ENCODE measurements at places on chromosomes 3 and 15.

DNA sequence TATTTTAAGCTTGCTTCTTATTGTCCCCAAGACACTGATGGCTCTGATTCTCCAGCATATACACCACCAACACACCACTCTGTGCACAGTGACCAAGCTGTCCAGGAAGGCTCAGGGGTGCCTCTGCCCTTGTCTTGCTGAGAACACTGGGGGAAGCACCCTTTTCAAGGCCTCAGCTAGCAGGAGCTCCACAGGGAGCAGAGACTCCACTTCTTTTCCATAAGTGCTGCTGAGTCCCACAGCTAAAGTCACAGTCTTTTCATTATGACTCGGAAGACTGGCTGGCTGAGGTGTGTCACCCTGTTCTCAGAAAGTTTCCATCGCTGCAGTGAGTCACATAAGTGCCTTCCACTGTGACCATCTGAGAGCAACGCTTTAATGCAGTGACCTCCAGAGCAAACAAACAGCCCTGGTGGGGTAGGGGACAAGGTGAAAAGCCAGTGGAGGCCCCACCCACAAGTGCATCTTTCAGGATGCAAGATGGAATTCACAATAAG, 226.9 kb upstream of the CHRNA7 start:
- no peak for DNase-seq

DNA sequence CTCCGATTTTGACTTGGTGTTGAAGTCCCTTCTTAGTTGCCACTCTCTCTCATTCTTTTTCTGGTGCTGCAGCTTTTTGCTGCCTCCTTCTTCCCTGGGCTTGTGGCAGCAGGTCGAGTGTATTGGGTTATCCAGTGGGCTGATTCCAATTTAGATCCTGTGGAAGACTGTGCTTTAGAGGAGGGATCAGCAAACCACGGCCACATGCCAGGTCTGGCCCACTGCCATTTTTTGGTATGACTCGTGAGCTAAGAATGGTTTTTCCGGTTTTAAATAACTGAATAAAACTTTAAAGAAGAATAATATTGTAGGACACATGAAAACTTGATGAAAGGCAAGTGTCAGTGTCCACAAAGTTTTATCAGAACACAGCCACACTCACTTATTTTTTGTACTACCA, 330.5 kb downstream of the ROBO2 start:
- peak; percentile 88 for DNase-seq

DNA sequence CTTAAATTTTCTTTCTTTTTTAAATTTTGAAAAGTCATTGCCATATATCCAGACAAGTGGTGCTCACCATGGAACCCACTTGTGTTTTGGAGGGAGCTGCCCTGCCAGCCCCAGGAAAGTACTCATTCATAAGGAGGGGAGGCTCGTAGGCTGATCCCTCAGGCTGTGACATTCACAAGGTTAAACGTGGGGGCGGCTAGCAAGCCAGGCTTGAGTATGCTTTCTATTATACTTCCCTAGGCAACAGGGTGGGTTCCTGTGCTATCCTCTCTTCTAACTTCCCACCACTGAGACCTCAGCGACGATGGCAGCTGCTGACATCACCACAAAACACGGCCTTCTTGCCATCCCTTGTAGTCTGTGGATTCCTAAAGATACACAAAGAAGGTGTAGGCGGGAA, 160.5 kb upstream of the C2CD4B start:
- DNase-seq: no peak

GRCh38 chr3:174051191-174051590, 653.6 kb downstream of the NLGN1 start:
- DNase-seq: no peak

- DNase-seq: no peak
Measured at GRCh38 chr3:31841515-31841914, 139.5 kb downstream of the OSBPL10 start.

GRCh38 chr15:58726867-58727266, 22.6 kb downstream of the ADAM10 start:
- DNase-seq: no peak

GRCh38 chr3:170368921-170369320, 11.4 kb downstream of the SKIL start:
- DNase-seq: no peak

- peak; percentile 8 for DNase-seq
Measured at GRCh38 chr3:73364517-73364916, 260.2 kb downstream of the PDZRN3 start.

GRCh38 chr15:66868918-66869317, 166.9 kb downstream of the SMAD6 start:
- no peak for DNase-seq

GRCh38 chr3:61903074-61903473, 341.7 kb downstream of the PTPRG start:
- no peak for DNase-seq

DNA sequence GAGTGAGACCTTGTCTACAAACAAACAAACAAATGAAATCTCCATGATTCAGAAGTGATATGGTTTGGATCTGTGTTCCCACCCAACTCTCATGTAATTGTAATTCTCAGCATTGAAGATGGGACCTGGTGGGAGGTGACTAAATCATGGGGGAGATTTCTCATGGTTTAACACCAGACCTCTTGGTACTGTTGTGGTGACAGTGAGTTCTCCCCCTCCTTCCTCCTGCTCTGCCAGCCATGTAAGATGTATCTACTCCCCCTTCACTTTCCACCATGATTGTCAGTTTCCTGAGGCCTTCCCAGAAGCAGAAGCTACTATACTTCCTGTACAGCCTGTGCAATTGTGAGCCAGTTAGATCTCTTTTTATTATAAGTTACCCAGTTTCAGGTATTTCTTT, 438.4 kb upstream of the THBS1 start:
- no peak for DNase-seq

Measured in EH (cell line).